CD4-positive, alpha-beta T cell treated with Interleukin-21 for 1 hour (primary cell): ENCODE measurements at places on chromosomes 5 and 9.

DNA sequence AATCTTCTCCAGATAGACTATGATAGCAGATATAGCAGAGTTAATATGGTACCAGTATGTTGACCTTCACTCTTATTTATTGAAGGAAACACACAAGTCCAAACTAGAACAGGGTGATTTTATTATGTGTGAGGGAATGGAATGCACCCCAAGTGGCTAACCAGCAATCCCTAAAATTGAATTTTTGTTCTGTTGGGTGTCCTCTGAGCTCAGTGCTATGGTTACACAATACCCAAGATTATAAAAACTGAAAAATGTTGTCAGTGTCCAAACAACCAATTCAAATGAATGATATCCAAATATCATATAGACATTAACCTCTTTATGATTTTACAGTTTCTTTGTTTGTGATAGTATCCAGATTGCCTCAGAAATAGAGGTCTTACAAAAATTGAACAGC, 60.9 kb downstream of the NNT start:
- DNase-seq = no peak

DNA sequence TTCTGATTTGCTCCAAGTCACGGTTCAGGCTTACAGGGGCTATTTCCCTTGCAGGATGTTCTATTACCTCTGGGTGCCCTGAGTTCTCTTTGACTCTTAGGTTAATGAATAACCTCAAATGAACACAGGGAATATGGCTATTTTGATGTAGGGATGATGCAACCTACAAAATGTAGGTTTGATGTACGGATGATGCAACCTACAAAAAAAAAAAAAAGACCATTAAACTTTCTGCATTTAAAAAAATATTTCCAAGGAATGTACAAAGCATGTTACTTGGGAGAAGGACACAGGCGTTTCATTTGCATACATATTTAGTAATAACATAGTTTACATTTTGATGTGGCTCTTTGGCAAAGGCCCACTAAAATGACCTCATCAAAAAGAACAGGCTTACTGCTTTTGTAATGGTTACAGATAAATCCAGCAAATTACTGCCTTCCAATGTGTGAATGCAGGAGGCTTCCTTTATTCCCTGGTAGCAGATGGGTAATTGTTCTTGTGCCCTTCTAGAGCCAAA, 36.3 kb downstream of the ZNF474 start:
- no peak for DNase-seq

DNA sequence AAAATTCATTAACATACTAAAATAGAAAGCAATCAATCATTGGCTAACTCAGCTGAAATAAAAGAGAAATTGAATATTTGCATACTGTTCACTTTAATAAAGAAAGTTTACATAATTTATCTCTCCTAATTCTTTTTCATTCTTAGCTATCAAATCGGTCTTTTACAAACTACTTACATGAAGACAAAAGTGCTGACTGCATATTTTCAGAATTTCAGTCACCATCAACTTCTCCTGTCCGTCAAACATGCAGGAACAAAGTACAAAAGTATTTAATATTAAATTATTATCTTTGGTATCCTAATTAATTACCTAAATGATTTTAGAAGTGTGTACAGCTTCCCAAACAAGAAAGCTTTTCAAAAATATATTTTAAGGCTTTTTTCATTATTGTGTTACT, 248.4 kb downstream of the CYLC2 start:
- DNase-seq = no peak

- DNase-seq = peak; percentile 20
These were observed 791 bp downstream of the SLC2A8 start for GRCh38 chr9:127397646-127398274.

DNA sequence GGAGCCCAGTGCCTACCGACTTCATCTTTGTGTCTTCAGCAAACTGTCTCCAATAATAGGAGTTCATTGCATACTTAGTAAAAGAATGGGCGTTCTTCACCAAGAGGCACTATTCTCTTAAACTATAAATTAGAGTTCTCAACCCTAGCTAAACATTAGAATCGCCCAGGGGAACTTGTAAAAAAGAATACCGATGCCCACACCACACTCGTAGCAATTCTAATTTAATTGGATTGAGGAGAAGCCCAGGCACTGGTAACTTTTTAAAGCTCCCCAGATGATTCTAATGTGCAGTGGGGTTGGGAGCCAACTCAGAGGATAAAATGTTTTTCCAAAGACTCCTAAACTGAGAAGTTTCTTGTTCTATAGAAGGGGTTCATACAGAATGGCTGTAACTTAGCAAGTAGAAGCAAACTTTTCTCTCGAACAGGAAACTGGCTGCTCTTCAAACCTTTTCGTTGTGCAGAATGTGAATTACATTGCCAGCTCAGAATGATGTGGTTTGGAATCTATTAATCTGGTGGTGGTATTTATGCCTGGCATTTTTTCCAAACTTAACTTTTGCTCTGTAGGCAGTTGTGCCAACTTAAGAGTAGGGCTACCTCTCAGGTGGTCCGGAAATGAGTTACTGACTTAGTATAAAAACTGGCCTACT, 26.4 kb upstream of the NFIB start:
- DNase-seq = no peak

DNA sequence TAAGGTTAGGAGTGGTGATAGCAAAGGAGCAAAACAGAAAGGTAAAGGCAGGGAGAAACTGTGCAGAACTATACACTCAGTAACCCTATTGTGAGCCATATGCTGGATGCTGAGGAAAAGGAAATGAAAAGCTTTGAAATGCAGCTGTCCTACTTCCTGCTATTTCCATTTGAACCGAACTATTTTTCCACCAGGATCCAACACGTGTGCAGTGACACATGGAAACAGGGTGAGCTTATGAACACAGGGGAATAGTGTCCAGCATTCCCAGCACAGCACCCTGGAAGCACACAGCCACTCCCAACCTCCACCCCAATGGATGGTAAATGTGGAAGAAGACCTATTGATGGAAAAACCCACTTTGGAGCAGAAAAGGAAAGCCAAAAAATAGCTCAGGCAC, 69.0 kb upstream of the SLC12A2 start:
- DNase-seq = no peak

DNA sequence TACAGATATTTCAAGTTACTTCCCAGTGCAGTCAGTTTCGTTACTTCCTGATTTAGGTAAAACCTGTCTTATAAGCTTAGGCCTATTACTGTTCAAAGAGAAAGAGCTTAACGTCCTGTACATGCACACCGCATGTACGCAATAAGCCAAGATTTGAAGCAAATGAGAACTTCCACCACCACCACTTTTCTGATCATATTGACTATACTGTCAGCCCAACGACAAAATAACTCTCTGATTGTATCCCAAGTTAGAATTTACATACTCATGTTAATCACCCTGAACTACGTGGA, 5.1 kb downstream of the NFIB start:
- no peak for DNase-seq

DNA sequence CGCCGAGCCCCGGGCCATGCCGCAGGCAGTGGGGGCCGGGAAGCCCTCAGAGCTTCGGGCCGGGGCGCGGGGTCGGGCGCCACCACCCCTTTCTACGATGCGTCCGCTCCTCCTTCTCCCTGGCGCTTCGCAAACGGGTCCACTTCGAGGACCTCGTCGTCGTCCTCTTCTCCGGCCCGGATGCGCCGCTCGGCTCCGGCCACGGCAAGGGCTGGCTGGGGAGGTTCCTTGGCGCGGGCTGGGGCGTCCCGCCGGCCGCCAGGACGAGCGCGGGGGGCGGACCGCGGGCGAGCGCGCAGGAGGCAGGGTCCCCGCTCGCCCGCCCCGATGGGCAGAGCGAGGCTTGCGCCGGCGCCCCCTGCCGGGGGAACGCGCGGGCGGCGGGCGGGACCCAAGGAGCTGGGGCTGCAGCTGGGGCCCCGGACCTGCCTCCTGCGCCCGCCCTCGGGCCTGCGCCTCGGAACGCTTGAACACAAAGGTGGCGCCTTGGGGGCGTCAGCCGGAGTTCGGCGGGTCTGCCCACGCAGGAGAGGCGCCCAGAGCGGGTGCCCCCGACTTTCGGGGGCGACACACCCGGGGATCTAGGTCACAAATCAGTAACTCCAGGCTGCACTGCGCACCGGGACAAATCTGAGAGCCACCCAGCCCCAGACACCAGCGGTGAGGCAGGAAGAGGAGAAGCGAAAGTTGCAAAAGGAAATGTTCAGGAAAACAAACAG, at the start of gene ROR2:
ROR2 (minus strand) TSS at position 283 of the 719 bp plus-strand sequence.
- DNase-seq = peak; percentile 39

- DNase-seq = no peak
These were observed 45.9 kb downstream of the SNX30 start for GRCh38 chr9:112796485-112796884.

GRCh38 chr9:129619787-129620668, 873 bp downstream of the C9orf50 start:
- no peak for DNase-seq

GRCh38 chr9:115050002-115050490, 67.9 kb downstream of the TNC start:
- no peak for DNase-seq

- DNase-seq = no peak
These were observed 15.1 kb downstream of the ERMP1 start for GRCh38 chr9:5817862-5818261.

DNA sequence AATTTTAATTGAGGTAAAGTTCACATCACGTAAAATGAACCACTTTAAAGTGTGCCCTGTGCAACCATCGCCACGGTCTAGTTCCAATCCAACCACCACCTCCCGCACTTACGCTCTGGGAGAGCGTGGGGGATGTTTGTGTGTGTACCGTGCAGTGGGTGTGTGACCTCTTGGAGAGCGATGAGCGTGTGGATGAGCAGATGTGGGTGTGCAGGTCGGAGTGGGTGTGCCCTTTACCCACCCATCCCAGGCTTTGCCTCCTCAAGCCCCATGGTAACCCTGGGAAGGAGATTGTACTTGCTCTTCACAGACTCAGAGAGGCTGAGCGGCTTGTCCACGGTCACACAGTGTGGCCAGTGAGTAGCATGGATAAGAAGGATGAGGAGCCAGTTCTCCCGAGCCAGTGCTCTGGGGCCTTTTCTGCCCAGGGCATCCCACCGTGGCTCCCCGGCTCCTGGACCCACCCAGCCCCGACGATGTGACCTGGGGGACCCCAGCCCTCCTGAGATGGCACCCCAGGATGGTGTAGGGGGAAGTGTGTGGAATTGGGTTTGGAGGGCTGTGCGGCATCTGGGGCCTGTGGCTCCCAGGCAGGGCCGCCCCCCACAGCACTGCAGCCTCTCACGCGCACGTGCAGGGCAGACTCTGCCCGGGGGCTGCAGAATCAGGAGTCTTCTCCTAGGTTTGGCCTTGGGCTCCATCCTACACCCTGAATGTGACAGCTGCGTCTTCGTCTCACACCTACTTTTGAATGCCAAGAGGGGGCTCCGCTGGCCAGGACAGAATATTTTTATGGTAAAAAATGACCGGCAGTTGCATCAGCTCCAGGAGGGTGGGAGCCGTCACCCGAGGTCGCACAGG, 13.6 kb downstream of the LHX3 start:
- DNase-seq = no peak

GRCh38 chr5:163978897-163979296, 473.5 kb downstream of the MAT2B start:
- no peak for DNase-seq

- DNase-seq = no peak
These were observed 56.5 kb downstream of the JAK2 start for GRCh38 chr9:5041390-5042115.

- no peak for DNase-seq
These were observed 11.7 kb upstream of the FGF1 start for GRCh38 chr5:142697356-142698255.

- DNase-seq = peak; percentile 37
These were observed 182.2 kb upstream of the ANKRD55 start for GRCh38 chr5:56415356-56415765.

- no peak for DNase-seq
These were observed 21.0 kb upstream of the NSMF start for GRCh38 chr9:137479892-137480685.

DNA sequence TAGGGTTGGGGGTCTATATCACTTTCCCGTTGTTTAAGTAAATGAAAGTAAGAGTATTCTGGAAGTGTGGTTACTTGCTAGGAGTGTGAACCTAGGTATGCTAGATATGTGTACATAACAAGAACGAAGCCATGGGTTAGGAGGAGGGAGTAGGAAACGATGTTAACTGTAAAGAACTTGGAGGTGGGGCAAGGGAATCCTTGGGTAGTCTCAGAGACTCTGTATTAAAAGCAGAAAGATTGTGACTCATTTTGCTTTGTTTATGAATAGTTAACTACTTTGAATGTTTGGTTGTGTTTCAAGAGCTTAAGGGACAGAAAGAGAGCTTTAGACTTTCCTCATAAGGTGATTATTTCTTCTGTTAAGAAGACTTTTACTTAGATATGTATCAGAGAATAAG, 59.9 kb downstream of the TMEM252 start:
- no peak for DNase-seq

GRCh38 chr9:88056876-88057275, 81.4 kb downstream of the SPATA31C2 start:
- DNase-seq = no peak

GRCh38 chr5:148776780-148777179, 49.6 kb upstream of the ADRB2 start:
- DNase-seq = no peak

GRCh38 chr9:72363236-72363635, 1.8 kb downstream of the ZFAND5 start:
- no peak for DNase-seq

DNA sequence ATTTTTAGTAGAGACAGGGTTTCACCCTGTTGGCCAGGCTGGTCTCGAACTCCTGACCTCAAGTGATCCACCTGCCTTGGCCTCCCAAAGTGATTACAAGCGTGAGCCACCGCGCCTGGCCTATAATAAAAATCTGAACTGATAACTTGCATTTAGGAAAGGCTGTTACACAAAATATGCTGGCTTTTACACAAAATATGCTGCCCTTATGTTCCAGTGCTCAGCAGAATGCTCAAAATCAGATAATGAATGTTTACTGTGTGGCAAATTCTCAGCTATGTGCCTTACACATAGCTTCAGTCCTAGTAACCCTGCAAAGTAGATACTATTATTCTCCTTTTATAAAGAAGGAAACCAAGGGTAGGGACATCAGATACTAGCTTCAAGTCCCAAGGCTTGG, 141.3 kb upstream of the MSX2 start:
- no peak for DNase-seq

- no peak for DNase-seq
These were observed 116.1 kb upstream of the ZNF366 start for GRCh38 chr5:72623323-72623722.

DNA sequence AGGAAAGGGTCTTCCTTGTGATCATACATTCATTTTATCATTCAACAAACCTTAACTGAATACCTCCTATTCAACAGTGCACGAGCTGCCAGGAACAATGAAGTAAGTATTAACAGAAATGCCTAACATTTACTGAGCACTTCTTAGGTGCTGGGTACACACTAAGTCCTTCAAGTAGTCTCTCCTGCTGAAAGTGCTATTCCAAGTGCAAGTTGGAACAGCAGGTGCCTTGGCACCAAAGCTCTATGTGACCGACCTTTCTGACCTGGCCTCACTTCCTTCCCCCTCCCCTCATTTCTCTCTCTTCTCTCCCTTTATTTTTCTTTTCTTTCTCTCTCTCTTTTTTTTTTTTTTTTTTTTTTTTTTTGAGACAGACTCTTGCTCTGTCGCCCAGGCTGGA, 94.5 kb downstream of the GRIA1 start:
- DNase-seq = no peak

- no peak for DNase-seq
These were observed 53.7 kb downstream of the MTMR12 start for GRCh38 chr5:32259033-32259432.
